ENCODE measurements at places on chromosomes 7 and 10.

GRCh38 chr7:3995187-3995586 lies 686.9 kb upstream of the FOXK1 start:
- no peak for DNase-seq

DNA sequence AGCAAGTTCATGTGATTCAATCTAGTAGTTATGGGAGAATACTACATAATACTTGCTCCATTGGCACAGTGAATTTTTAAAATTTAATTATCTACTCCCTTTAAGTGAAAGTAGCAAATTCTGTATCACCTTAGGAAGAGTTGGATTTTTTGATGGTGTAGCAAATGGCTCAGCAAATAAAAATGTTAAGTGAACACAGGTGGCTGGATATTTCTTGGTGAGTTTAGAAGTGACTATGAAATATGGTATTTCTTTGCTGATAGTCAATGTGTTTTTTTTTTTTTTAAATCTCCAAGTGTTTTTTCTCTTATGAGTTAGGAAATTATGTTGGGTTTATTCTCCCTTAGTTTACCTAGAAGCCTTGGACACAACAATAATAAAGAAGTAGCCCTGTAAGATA lies 67.8 kb downstream of the CREM start:
- DNase-seq = no peak

GRCh38 chr7:16609842-16610450 lies 35.6 kb downstream of the ANKMY2 start:
- DNase-seq = no peak

DNA sequence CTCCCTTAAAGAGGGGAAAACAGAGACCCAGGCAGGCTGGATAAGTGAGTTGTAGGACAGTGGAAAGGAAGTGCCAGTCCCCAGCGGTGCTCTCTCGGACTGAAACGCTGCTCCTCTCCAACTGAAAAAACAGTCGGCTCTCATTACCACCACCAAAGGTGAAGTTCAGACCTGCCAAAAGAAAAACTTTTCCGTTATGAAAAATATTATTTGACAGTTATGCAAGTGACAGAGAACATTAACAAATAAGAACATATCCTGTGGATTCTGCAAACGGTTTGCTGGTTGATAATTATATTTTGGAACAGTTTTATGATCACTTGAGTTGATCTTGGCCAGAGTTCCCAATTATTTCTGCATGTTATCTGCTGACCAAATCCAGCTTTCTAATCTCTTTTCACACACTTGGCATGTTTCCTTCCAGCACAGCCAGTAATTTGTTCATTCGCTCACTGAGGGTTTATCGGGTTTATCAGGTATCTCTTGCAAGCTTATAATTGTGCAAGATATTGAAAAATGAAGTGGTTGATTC lies 82.6 kb downstream of the PTPRE start:
- no peak for DNase-seq

DNA sequence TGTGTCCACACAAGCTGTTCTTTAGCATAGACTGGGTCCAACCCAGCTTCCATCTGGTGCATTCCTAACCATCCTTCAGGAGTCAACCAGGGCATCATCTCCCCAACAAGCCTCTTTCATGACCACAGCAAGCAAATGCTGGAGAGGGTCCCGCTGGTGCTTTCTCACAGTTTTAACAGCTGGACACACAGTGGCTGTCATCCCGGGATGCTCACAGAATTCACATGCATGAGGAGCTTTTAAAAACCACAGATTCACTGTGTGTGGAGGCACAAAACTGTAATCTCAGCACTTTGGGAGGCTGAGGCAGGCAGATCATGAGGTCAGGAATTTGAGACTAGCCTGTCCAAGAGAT lies 6.4 kb upstream of the CYP3A7 start:
- no peak for DNase-seq

- DNase-seq = no peak
Observed at GRCh38 chr10:6195376-6195775, 7.4 kb upstream of the PFKFB3 start.

DNA sequence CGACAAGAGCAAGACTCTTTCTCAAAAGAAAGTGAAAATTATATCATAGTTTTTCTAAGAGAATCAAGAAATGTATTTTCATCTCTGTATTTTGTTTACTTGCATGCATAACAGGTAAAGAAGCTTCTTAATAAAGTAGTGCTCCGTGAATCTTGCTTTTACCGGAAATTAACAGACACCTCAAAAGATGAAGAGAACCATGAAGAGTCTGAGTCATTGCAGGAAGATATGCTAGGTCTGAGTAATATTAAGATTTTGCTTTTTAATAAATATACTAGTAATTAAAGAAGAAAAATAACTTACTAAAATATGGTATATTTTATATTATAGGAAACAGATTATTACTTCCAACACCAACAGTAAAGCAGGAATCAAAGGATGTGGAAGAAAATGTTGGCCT lies 39.5 kb upstream of the STOX1 start:
- no peak for DNase-seq

GRCh38 chr10:74825371-74826141 lies 844 bp upstream of the KAT6B start:
- DNase-seq = peak; percentile 74

DNA sequence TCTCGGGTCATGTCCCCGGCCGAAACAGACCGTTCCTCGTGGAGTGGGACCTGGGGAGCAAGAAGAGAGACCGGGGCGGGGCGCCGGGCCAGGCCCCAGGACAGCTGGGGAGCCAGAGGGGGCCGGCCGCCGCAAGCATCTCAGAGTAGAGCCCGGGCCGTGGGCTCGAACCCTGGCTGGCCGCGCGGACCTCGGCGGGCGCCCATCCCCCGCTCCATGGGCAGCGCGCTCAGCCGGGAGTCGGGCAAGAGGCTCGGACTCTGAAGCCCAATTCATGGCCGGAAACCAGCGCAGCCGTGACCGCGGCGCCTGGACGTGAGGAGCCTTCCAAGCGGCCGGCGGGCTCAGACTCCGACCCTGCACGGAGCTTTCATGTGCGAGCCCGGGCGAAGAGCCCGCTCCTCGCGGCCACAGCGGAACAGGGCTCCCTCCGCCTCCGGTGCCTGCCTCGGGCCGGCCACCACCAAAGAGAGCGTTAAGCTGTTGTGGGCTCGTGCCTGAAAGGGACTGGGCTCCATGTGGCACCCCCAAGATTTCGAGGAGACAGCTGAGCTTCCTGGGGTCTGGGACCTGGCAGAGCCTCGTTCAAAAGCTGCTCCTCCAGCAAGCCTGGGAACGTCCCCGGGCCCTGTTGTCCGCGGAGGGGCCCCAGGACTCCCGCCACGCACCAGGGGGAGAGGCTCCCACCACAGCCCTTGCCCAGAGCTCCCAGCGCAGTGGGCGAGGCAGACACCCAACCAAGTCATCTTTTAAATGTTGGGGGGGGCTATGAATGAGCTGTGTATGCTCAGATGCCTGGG lies 757 bp upstream of the GRID1 start:
- peak; percentile 67 for DNase-seq

DNA sequence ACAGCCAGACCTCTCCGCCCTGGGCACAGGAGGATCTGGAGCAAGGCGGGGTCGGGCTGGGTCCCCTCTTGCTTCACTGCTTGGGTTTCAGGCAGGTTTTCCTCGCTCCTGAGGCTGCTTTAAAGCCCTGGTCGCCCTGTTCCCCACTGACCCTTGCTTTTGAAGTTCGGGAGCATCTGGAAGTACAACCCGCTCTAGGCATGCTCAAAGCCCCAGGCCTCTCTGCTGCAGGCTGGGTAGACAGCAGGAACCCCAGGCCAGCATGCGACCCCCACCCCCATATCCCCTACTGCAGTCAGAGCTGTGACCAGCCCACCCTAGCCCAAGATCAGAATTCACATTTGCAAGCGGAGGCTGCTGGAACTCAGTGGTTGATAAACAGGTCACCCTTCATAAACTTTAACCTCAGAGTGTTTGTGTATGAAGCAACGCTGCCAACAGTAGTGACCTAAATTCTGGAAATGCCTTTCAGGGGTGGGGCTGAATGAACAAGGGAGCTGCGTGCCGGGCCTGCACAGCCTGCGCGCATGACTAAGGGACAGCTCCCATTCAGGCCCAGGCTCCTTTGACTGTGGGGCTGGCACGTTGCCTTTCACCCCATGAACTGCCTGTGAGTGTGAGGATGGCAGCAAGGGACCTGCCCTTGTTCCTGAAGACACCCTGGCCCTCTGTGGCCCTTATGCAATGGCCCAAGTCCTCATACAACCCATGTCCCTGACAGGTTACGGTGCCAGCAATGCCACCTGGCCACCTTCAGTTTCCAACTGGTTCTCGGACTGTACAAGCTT lies 52.5 kb downstream of the PROSER2 start:
- DNase-seq = no peak

DNA sequence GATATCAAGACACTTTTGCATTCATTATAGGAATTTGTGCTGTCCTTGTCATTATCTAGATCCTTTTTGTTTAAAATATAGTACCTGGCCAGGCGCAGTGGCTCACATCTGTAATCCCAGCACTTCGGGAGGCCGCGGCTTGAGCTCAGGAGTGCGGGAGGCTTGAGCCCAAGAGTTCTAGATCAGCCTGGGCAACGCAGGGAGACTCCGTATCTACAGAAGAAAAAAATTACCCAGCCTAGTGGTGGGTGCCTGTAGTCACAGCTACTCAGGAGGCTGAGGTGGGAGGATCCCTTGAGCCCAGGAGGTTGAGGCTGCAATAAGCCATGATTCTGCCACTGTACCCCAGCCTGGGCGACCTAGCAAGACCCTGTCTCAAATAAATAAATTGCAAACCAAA lies 621 bp upstream of the MORN4 start:
- no peak for DNase-seq
